A549 treated with RU486 at 1 μM for 4 hours (cell line): ENCODE measurements at places on chromosomes 11 and 22. TPM values are rescaled to one million over a fixed set of nuclear protein-coding genes. Genes with fewer than 3 reads are reported as not detected.

TSSK2 gene
- total RNA-seq: not detected in 5 replicates

TEX12 gene
- total RNA-seq: not detected in 5 replicates

SLC6A5 gene
- not detected in 5 replicates for total RNA-seq

POTEH gene
- not detected in 5 replicates for total RNA-seq

OR8D1 gene
- total RNA-seq: not detected in 5 replicates
